ENCODE measurements at places on chromosomes 7 and 10.

DNA sequence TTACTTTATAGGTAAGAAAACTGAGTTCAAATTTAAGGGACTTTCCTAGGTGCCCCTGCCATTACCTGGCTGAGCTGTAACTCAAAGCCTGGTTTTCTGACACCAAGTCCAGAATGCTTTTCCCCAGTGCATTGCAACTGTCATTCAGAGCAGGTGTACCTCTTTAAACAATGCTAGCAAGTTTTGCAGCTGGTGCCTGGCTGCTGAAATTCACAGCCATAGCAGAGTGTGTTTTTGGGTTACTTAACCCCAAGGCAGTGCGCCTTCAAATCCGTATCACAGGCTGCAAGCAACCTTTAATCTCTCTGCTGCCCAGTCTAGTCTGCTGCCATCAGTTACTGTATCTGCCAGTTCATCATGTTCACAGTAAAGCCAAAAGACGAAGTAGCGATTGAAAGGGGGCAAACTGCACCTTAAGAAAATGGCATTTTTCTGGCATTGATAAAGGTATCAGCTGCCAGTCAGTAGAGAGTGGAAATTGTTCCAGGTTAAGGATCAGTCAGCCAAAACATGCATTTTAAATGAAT lies 265.4 kb downstream of the CSTF2T start:
- DNase-seq = no peak

DNA sequence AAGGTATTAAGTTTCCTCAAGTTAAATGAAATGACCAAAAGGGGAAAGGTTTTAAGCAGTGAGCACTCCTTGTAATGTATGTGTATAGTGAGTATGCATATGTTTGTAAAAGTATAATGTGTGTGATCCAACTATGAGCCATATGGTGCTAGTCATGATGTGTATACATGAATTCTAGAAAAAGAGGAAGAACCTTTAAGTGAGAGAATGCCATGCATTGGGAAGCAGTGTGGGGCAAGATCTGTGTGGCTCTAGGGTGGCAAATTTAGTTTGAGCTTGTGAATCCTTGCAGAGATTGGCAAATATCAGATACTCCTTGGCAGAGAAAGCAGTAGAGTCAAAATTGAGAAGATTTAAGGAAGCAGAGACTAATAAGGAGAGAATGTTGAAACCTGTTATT lies 435.0 kb downstream of the AUTS2 start:
- no peak for DNase-seq

- no peak for DNase-seq
Observed at GRCh38 chr10:97673736-97674525, 13.1 kb downstream of the AVPI1 start.

- DNase-seq = no peak
Observed at GRCh38 chr10:17244700-17245365, 16.8 kb downstream of the VIM start.

- DNase-seq = no peak
Observed at GRCh38 chr7:122143376-122143750, 686 bp downstream of the AASS start.

DNA sequence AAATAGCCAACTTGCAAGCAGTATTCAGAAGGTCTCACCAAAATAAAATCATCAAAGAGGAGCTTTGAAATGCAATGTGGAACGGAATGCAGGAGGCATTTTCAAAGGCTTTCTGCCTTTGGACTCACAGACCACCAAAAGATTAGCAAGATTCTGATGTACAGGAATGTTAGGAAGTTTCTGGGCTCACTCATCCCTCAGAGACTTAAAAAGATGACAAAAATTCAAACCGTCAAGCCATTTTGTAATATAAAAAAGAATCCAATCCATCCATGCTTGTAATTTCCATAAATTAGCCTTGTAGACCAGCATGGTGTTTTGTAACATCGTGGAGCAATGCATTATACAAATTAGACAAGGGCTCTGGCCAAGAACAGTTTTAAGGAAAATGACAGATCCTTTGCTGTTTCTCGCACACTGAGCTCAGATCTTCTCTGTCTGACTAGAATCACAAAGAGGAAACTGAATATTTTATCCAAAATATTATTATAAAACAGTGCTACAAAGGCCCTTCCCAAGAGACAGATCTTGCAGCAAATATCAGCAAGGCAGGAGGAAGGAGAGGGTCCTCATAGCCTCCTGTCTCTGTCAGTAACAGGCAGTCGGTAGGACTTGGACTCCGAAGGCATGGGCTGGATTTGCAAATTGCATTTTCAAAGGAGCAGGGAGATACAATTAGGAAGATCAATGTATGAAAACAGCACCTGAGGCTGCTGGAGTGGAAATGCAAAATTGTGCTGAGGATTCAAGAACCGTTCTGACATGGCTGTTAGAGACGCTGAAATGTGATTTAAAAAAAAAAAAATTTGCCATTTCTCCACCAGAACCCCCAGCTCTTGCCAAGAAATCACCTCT lies 57.4 kb upstream of the NRP1 start:
- DNase-seq = no peak

DNA sequence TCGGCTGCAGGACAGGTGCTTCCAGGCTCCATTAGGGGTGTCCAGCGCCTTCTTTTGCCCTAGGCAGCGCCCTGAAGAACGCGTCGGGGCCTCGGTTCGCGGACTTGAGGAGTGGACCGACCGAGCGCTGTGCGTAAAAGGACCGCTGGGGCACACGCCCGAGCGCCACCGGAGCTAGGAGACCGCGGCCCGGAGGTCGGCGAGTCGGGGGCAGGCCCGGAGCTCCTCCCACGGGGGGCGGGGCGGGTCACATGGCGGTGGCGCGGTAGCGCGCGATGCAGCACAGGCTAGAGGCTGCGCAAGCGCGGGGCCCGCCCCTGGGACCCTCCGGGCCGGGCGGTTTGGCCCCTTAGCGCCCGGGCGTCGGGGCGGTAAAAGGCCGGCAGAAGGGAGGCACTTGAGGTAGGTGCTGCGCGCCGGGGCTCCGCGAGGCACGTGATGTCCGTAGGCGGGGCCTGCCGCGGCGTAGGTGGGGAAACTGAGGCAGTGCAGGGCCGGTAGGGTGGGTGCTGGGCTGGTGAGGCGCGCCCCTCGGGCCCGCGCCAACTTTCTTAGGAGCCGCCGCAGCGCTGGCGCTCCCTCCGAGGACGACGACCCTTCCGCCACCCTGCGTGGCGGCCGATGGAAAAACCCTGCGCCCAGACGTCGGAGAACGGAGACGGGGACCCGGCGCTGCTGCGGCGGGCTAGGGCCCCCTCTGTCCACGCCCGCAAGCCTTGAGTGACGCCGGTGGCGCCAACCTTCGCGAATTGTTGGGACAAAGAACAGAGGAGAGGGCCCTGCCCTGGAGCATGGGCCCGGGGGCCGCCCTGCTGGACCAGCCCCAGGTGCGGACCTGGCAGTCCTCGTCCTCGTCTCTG lies at the start of gene PRXL2A:
TSS of gene PRXL2A (plus strand) at position 310 of the 860 bp plus-strand sequence. CDS start 11,917 bp downstream, outside the sequence.
- DNase-seq = no peak

DNA sequence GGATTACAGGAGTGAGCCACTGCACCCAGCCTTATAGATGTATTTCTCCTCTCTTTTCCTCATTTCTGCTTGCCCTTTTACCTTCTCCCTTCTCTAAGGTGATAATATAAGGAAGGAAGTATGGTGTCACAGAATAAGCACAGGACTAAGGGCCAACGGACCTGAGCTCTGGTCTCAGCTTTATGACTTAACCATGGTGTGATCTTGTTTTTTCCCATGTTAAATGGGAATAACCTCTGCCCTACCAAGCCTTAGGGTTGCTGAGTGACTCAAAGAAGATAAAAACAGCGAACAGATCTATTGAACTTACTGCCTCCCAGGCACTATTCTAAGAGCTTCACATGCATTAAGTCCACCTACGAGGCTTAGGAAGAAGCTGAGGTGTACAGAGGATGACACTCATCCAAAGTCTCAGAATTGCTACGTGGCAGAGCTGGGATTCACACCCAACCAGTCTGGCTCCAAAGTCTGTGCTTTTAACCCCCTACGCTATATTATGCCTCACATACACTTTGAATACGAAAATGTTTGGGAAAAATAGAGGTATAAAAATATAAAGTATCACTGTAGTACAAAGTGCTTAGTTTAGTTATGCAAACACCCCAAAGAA lies 5.6 kb downstream of the UROS start:
- DNase-seq = no peak

DNA sequence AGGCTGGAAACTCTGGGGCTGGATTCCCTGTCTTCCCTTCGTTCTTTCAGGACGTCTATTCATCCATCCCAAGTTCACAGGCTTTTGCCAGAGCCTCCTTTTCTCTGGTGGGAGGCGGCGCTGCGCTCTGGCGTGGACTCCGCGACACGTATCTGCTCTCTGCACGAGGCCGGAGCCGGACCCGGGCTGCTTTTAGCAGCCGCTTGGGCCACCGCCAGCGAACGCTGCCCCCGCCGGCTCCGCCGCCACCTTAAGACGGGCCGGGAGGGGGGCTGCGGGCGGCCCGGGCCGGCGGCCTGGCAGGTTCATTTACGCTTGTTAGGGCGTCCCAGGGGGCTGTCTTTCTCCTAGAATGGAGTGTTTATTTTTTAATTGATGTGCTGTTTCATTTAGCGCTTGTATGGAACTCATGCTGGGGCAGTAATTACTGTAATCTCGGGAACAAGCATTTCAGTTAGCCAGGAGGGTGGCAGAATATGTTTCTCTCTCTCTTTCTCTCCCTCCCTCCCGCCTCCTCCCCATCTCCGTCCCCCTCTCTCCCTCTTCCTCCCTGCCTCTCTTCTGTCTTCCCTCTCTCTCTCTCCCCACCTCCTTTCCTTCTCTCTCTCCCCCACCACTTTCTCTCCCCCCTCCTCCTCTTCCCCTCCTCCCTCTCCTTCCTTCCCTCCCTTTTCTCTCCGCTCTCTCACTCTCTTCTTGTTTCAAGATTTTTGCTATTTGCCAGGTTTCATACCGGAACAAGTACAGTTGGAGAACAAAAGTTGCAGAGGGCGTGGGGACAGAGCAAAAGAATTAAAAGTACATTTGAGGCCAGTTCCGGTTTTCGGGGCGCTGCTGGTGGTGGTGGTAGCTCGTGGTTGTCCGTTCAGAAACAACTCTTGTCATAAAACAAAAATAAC lies 1.3 kb upstream of the FZD8 start:
- DNase-seq = no peak

DNA sequence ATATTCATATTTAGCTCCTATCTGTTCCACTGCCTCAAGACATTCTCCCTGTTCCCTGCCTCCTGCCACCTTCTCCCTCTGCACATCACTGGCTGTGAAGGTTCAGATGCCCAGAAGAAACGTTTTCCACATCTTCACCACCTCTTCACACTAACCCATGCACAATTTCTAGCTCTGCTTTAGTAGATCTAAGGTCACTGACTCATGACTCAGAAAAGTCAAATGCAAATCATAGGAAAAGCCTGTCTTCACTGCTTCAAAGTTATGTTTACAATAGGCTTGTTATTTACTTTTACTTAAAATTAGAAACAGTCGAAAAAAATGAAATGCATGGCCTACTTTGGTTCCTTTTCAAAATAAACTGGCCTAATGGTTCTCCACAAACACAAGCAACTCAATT lies 2.5 kb downstream of the SCRN1 start:
- DNase-seq = no peak
